ENCODE measurements at places on chromosomes 1 and 21.

- no peak for DNase-seq
These were observed 24.7 kb downstream of the IFFO2 start for GRCh38 chr1:18931730-18932129.

DNA sequence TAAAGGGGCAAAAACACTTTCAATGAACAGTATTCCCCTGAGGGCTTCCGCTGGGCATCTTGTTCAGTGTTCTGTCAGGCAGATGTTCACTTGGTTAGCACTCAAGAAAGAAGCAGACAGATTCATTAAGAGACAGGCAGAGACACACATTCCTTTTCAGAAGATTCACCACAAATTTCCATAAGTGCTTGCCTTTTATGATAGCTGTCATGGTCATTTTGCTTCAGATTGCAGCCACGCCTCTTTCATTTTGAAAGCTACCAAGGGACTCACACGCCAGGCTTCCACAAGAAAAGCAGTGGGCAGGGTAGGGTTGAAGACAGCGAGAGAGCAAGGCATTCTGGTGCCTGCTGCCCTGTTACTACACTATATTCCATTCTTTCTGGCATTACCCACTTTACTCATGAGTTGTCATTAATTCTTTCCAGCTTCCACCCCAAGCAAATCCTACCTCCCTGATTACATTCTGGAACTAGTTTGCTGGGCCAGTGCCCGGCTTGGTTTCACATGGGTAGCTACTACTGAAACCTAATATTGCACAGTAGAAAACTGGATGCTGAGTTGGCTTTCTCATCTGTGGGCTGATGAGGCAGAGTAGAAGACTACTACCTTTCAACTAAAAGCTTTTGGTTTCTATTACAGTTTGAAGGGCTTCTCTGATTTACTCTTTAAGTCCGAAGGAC, 91.2 kb upstream of the COL24A1 start:
- DNase-seq, result peak; percentile 52

- no peak for DNase-seq
These were observed 79.3 kb downstream of the SLC35F3 start for GRCh38 chr1:233983811-233984210.

DNA sequence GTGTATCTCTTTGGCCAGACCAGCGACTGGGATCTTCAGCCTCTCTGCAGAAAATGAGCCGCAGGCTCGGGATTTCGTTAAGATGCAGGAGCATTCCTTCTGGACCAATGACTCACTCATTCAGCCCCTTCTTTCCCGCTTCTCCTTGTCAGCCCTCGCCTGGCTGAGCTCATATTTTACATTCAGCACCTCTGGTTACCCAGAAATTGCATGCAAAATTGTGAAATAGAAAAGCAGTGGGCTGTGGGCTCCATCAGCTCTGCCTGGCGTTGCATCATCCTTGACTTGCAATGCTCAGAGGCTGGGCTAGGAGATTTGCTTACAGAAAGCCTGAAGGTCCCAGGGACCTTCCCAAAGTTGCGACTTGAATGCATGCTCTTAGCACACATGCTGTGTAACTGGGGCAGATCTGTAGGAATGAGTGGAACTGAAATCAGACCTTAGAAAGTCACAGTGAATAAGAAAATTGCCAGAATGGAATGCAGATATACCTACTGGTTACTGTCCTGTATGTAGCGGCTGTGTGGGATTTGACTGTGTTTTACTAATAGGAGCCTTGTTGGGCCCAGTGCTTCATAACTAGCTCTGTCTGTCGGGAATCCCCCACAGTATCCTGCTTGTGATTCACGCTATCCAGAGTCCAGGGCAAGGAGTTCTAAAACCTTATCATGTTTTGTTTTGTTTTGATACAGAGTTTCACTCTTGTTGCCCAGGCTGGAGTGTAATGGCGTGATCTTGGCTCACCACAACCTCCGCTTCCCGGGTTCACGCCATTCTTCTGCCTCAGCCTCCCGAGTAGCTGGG, 444.8 kb downstream of the KIF26B start:
- peak; percentile 90 for DNase-seq

- no peak for DNase-seq
These were observed 908 bp downstream of the S100A6 start for GRCh38 chr1:153534925-153535241.

DNA sequence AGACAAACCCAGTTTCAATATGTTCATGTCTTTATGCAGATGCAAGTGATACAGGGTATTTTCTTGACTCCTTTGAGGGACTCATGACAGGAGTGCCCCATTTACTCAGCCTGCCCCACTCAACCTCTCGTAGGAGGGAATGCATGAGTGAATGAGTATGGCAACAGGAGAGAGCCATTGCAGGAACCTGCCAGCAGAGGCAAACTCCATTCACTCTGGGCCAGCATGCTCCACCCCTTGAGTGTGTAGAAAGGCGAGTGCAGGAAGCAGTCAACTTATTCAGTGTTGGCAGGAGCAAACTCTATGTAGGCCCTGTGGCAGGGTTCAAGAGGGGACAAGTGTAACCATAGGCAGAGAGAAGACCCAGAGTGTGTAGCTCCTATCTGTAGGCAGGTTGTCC, 1526.3 kb downstream of the PLA2G4A start:
- no peak for DNase-seq

DNA sequence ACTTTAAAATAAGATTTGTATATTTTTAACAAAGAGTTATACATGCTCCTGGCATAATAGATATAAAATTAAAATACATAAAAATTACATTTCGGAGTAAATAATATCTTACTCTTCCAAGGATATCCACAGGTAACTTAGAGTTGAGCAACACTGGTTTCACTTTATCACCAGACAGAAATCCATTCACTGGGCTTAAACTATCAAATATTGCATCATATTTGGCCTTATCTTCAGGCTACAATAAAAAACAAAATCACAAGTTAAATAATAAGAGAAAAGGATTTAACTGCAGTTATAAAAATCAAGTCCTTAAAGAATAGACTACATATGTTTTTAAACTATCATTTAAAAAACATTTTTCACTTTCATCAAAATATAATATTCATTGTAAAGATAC, 55.5 kb downstream of the EPS15 start:
- DNase-seq, result no peak

DNA sequence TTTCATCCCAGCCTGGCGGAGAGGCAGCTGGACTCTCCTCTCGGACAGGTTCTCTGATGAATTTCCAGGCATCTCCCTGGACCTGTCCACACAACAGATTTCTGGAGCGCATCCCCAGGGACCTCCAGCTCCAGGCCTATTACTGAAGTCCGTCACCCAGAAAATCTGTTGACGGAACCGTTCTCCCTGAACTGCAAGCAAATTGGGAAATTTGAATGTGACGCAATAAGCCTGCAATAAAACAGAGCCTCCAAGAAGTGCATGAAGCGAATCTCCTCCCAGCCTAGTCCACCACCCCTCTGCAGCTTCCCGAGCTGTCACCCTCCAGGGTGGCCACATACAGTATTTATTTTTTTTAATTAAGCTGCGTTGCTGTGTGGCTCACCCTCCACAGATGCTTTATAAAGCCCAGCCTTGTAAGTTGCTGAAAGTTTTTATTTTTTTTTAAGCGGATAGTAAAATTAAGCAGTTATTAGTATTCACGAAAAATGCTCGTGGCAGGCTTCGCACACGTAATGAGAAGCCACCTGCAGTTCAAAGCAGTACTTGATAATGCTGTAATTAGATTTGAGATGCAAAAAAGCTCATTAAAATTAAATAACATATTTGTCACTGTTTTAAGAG, 173.3 kb downstream of the CAMTA1 start:
- DNase-seq, result no peak

DNA sequence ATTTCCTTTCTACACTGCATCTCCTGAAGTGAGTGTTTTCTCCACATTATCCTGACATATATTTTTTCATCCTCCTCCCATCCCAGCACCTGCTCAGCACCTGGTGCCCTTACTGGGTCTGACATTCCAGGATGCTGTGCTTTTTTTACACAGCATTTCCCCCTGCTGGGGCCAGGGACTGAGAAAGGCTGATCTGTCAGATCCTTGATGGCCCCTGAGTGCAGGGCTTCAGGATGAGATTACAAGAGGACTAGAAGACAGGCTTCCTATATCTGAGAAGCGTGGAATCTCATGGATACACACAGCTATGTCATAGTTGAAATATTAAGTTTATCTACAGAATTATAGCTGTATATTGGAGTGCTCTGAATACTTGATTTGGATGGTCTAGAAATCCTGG, 24.4 kb downstream of the RCAN1 start:
- no peak for DNase-seq

- no peak for DNase-seq
These were observed 278.0 kb downstream of the RGS7 start for GRCh38 chr1:241079047-241079446.

GRCh38 chr1:41766041-41766440, 152.7 kb downstream of the HIVEP3 start:
- DNase-seq, result no peak

GRCh38 chr1:157880621-157881020, 39.0 kb upstream of the CD5L start:
- no peak for DNase-seq

DNA sequence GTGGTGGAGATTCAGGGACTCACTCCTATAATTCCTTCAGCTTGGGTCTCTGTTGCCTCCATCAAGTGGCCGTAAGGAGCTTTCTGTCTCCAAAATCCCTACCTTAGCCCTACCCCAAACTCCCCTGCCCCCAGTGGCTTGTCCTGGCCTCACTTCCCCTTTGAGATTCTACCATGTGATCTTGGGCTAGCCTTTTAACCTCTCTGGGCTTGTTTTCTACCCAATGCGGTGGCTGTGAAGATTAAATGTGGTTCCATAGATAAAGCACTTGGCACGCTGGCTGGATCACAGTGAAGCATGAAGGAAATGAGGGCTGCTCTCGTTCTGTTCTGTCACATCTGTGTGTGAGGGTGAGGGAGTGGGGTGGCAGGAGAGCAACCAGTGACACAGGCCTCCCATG, 43.6 kb downstream of the FAAH start:
- no peak for DNase-seq

DNA sequence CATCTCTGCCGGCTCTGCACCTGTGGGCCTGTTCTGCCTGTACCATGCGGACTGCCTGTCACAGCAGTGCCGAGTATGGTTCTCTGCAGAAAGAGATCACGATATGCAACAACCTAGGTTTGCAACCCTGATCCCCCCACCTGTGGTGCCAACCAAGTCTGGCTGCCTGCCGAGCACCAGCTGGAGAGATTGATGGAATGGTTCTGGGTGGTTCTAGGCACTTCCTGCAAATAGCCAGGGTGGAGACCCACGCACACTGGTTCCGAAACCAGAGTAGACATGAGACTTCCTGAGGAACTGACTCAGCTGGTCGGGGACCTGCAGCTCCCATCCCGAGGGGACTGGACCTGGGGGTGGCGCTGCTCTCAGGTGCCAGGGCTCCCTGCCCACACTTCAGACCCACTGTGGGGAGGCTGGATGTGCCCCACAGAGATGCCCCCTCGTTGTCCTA, 5.4 kb downstream of the TPRG1L start:
- no peak for DNase-seq

DNA sequence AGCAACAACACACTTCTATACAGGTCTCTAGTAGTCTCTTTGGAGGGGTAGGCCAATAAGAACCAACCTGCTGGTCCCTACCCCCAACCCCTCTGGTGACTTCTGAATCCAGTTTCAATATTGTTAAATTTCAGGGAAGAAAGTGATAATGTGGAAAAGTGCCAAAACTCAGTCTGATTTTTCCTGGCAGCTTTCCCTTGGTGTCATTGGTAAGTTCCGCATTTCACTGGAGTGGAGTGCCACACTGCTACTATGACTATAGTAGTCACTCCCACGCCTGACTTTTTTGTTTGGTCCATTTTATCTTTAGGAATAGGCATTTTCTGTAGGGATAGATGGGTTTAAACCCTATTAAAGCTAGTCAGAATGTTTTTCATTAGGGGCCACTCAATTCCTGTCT, 5.7 kb upstream of the ARID1A start:
- DNase-seq, result no peak

- DNase-seq, result no peak
These were observed 40.9 kb upstream of the ATF3 start for GRCh38 chr1:212567638-212568037.

- DNase-seq, result no peak
These were observed 36.6 kb downstream of the CDC42 start for GRCh38 chr1:22089134-22089571.

DNA sequence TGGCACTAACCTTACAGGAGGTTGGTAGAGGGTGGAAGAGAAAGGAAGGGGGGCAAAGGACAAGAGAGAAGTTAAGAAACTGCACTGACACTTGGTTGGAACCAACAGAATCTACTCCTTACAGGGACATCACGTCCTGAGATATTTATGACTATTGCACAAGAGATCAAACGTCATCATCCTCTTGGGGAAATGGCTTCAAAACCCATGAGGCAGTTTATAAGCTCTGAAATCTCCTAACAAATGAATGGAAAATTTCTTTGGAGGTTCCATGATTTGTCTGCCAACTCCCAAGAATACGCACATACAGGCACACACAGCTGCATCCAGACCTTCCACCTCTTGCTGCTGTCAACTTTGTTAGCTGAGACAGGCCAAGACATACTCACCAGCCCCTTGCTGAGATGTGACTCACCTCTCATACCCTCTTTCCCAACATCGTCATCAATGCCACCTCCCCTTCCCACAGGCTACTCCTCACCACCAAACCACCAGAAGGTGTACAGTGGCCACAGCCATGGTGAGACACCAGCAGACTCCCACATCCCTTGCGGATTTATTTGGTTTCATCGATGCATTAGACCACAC, 135.5 kb downstream of the SETD4 start:
- peak; percentile 23 for DNase-seq

DNA sequence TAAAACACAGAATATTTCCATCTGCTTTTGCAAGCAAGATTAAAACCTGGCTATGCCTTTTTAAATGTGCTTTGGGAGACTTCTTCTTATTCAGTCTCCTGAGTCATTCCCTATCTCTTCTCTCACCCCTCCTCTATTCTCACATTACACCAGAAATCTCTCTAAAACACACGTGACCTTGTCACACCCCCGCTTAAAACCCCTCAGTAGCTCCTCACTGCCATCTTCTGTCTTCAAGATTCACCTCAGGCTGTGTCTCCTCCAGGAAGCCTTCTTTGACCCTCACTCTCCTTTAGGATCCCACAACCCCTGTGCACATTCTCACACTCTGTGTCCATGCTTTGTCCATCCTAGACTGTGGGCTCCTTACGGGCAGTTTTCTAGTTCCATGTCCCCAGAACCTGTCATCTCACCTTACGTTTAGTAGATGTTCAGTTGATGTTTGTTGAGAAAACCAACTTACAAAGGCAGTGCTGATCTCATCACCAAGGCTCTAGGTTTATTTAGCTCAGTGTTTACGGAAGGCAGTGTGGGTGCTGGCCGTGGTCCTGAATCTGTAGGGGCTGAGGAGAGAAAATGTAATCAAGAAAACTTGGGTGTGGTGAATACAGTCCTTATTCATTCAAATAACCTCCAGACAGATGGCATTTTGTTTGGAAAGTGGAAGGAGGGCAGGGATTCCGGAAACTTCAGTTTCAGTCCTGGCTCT, 143.5 kb downstream of the DMRTA2 start:
- DNase-seq, result no peak

GRCh38 chr1:115185336-115185735, 96.0 kb upstream of the TSPAN2 start:
- no peak for DNase-seq

- peak; percentile 30 for DNase-seq
These were observed 21.4 kb upstream of the FASLG start for GRCh38 chr1:172637522-172637921.
